ENCODE measurements at places on chromosomes 3 and 15.

GRCh38 chr15:40904552-40905201 lies 10.4 kb downstream of the VPS18 start:
- DNase-seq = no peak

DNA sequence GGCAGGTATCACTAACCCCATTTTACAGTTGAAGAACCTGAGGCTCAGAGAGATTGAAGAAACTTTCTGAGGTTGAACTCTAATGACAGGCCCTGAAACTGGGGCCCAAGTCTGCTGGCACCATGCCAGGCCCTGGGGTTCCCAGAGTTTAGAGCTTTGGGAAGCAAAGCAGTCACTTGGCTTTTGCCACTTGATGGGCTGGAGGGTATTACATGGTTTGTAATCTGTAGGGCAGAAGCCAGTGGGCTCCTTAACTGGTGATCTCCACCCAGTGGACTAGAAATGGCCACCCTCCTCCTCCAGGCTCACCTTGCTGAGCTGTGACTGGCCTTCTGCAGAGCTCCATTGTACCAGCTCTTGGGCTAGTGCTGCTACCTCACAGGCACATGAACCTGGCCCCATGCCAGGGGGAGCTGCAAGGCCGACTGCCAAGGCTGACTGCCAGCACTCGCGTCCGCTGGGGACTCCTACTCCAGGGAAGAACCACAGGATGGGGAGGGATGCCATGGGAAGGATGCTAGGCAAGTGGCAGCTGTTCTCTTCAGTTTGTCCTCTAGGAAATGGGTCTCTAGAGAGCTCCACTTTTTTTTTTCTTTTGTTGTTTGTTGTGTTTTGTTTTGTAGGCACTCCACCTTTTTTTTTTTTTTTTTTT lies 104.8 kb downstream of the ETFA start:
- DNase-seq = no peak

DNA sequence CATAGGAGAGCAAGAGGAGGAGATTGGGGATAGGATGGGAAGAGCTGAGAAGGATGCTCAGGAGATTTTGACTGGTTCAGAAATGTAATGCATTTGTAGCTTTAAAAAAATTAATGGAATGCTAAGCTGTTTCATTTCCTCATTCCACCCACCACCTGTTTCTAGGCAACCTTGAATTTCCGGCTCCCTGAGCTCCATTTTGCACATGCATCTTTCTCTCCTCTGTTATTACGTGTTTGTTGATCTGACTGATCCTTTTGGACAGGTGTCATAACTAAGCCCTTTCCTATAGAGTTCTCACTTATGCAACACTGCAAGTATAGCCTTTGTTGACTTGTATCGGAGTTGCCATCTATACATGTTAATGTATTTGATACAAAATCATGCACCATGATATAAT lies 4.3 kb downstream of the TMPRSS7 start:
- no peak for DNase-seq

DNA sequence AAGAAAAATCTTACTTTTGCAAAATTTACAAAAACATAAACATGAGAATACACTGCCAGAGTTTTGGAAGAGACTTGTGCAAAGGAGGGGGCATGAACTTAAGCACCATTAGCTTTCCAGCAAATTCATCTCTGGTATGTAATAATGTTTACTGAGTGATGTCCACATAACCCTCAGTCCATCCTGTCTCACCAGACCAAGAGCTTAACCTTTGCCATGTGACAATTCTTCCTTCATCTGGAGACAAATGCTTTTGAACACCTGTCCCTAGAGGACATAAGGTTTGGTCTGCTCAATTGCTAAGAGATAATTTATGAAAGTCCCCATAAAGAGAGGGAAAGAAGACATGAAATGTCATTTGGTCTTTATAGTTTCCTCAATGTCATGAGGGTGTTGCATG lies 412.3 kb downstream of the ERC2 start:
- DNase-seq = no peak

DNA sequence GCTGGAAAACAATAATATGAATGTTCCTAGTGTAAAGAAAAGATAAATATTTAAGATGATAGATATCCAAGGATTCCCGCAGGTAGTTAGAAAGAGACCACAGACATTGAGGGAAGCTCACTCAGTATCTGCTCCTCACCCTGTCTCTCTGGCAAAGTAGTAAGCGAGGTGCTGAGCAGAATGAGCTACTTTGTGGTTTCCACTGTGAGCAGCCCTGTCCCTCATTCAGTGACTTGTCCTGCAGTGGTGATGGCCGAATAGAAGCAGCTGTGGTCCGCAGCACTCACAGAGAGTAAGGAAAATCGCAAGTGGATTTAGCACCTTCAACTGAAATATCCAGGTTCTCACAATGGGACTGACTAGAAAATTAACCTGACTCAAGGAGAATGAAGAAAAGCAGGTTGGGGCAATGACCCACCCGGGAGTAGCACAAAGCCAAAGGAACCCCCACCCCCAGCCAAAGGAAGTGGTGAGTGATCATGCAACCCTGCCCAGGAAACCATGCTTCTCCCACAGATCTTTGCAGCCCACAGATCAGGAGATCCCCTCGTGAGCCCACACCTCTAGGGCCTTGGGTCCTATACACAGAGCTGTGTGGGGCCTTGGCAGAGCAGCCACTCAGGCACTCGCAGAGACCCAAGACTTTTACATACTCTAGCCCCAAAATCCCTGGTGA lies 21.8 kb upstream of the SLC25A38 start:
- DNase-seq = no peak

All from iPS DF 19.7 (cell line).